ENCODE measurements at places on chromosomes 13 and 19. TPM values are rescaled to one million over a fixed set of nuclear protein-coding genes. Genes with fewer than 3 reads are reported as not detected.
A peak's percentile ranks its signal among the peaks of the same experiment; 100 is the strongest.

DNA sequence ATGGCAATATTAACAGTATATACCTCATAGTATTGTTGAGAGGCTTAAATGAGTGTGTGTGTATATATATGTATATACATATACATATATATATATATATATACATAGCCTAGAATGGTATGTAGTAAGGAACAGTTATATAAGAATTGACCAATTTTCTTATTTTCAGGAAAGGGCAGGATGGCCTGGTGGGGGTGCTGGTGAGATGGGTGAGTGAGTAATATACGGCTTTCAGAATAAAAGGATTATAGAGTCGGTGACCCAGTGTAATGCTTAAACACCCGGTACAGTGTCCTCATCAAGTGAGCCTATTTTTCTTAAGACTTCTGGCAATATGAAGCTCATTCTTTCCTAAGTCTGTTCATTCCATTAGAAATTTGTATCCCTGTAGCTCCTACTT, 11.7 kb upstream of the FAM216B start:
- no peak for DNase-seq

- DNase-seq, result no peak
These were observed 32.8 kb downstream of the TSC22D1 start for GRCh38 chr13:44543369-44543768.

DNA sequence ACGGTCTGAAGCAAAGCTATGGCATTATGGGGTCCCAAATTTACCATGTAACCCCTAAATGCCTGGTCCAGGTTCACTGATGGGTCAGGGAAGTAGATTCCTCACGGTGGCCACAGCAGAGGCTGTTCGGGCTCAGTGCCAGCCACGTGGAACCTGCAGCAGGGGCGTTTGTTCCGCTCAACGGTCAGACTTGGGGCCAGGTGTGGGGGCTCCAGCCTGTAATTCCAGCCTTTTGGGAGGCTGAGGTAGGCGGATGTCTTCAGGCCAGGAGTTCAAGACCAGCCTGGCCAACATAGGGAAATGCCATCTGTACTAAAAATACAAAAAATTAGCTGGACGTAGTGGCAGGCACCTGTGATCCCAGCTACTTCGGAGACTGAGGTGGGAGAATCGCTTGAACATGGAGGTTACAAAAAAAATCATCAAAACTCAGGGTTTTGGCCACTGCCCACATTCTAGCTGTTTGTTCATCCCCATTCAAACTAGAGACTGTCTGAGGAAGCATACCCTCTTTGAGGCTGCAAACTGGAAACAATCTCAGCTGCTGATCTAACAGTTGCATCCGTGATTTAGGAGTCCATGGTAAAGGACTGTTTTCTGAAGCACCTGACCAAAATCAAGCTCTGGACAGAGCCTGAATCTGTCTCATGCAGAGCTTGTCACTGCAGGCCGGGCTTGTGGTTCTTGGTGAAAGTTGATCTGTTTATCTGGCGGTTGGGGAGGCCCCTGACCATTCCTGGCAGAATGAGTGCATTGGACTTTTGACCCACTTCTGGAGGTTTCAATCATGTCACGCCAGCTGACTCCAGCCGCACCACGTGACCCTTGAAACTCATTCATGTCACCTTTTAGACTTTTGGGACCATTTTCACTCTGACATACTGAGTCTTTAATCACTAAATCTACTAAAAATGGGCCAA, 30.2 kb upstream of the ZNF331 start:
- DNase-seq, result no peak

Gene ZNF431
- polyA plus RNA-seq, result 4.9 TPM

GRCh38 chr19:33226550-33227241, 1.0 kb upstream of the SLC7A10 start:
- no peak for DNase-seq

DNA sequence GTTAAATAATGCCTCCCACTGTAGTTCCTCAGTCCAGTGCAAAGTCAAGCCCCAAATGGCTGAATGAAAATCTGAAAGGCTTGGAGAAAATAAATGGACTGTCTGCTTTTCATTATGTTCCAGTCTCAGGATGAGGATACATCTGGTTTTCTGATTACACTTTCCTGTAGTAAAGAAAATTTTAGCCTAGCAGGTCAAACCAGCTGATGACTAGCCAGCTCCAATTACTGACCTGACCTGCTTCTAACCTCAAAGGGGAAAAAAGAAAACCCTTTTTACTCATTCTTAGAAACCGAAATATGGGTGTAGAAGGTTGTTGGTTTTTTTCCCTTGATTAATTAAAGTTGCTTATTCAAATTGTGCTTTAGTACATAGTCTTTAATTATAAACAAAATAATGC, 418.4 kb downstream of the EFNB2 start:
- peak; percentile 70 for DNase-seq

DNA sequence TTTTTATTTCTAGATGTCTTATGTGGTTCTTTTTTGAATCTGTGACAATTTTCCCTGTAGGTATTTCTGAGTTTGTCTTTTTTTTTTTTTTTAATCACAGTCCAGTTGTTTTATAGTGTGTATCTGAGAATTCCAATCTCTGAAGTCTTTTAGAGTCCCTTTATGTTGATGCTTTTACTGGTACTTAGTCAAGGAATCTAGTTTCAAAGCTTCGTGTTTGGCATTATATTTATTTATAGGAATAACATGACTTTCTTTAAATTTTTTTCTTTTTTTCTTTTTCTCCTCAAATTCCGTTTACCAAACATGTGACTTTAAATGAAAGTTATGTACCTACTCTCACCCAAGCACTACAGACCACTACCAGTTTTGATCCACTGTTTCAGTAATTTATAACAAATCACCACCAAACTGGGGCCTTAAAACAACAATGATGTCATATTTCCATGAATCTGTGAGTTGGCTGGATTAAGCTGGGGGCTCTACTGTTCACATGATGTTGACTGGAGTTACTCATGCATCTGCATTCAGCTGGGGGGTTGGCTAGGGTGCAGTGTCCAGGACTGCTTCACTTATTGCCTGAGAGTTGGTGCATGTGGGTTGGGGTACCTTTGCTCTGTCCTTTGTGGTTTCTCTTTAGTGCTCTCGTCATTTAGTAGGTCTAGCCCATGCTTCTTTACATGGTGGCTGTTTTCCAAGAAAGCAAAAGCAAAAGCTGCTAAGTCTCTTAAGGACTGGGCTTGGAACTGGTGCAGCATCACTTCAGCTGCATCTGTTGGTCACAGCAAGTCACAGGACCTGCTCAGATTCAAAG, 22.3 kb downstream of the KCTD4 start:
- DNase-seq, result no peak

Gene ANKLE1
- 0.24 TPM for polyA plus RNA-seq

DNA sequence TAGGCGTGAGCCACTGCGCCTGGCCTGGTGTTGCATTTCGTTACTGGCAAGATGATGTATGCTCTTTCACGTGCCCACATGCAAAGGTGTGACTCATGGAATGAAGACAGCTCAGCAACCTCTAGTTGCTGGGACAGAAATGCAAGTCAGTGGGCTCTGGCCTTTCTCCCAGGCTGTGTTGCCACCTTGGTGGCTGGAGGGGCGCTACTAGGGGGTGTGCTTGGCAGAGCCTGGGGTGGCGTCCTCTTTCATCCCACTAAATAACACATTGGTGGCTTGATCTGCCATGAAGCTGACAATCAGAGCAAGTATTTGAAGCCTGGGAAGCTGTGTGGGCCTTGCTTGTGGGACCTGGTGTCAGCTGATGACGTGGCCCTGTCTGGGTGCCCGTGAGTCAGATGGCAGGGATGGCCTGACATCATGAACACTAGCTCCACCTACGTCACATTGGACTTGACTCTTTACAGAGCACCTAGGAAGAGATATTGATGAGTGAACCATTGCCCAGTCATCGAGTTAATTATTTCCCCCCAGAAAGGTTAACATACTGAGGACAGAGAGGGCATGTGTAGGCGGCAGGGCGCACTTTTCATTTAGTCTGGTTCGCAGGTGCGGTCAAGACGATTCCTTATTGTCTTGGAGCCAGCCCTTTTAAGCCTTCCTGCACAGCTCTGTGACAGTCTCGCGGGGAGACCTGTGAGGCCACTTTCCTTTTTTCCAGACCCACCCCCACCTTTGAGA, 154.2 kb downstream of the TM9SF2 start:
- peak; percentile 73 for DNase-seq

All from mammary epithelial cell (primary cell).